Esophagus mucosa (tissue), 1 donor: ENCODE measurements at places on chromosomes 2 and 18. TPM values are rescaled to one million over a fixed set of nuclear protein-coding genes. Genes with fewer than 3 reads are reported as not detected.

The RASGRP3 gene
- total RNA-seq, result 4.3 TPM

The CCDC141 gene
- total RNA-seq, result 0.28 TPM

The COL4A3 gene
- total RNA-seq, result 0.76 TPM

DNA sequence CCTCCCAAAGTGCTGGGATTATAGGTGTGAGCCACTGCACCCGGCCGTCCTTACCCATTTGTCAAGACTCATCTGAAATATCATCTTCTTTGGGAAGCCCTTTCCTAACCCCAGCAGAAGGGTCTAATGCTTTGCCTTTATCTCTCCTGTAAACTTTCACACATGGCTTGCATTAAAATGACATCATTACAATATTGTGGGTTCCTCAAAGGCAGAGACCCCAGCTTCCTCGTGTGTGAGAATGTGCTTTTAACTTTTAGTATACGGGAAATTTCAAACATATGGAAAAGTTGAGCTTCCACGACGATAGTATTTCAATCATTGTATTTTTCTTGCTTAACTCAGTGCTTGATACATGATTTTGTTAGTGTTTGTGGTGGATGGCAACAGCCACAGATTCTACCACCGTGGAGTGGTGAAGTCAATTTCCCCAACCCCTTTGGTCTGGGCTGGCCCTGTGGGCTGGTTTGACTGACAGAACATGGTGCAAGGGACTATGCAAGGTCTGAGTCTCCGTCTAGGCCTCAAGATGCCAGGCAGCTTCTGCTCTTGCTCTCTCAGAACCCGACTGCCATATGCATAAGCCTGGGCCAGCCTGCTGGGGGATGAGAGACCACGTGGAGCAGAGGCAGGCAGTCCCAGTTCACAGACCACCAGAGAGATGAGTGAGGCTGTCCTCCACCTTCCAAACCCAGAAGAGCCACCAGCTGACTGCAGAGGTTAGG lies 39.9 kb downstream of the NGEF start:
- ATAC-seq, result no peak
